ENCODE measurements at places on chromosomes 4 and X.

DNA sequence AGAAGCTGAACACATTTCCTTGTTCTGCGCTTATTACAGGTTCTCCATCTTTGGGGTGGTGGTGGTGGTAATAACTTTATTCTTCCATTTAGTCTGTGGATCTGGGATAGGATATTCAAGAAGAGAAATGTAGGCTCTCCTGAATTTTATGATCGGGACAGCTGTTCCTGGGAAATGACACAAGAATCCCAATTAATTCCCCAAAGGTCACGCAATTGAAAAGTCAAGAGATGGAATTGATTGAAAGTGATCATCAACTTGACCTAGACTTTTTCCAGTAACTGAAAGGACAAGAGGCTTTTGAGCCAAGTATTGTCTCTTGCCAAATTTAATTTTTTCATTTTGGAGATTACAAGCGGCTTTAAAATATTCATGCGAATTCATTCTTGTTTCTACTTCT is 98.7 kb upstream of the CBLL2 start:
- DNase-seq = no peak

DNA sequence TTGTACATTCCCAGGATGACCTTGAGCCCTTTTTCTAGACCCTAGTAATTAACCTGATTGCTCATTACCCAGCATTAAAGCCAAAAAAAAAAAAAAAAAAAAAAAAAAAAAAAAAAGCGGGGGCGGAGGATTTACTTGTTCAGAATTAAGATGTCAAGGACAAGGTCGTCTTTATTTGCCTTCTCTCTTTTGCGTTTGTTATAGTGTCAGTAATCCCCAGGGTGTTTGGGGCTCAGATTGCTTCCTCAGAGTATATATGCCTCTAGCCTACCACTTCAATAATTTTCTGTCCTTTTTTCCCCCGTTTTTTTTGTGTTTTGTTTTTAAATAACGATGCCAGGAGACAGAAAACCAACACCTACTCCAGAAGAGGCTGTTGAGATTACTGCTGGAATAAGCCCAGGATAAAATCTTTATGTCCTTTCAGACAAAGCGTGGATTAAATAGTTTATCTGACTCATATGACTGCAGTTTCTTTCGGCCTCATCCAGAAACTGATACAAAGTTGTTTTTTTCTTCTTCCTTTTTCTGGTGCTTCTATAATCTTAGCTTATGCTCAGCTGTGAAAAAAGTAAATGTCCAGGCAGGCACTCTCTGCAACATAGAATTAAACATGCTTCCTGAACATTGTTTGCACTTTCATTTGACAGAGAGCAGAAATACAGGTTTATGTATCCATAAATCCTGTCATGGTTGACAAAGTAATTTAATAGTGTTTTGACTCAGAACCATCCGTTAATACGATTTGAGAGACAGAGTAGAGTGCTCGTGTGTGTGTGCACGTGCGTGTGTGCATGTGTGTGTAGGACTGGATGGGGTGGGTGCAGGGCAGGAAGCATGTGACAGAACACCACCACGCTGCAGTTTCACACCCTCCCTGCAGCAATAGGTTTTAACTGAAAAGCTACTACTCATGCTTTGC is 138.6 kb downstream of the AFF1 start:
- DNase-seq = no peak

DNA sequence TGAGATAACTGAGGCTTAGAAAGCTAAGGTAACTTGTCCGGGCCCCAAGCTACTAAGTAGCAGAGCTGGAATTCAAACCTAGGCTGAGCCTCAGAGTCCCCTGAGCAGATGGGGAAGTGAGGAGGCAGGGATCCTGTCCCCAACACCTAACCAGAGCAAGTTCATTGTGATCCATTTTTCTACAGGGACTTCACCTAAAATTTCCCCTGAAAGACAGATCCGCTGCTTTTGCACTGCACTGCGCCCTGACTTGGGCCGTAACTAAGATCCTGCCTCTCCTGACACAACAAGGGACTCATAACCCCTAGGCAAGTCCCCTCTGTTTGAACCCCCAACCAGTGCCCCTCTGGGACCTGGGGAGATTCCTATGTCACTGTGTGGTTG is 25.6 kb upstream of the MTM1 start:
- no peak for DNase-seq

- DNase-seq = no peak
These were observed 9.5 kb downstream of the FAT1 start for GRCh38 chr4:186714006-186714675.

DNA sequence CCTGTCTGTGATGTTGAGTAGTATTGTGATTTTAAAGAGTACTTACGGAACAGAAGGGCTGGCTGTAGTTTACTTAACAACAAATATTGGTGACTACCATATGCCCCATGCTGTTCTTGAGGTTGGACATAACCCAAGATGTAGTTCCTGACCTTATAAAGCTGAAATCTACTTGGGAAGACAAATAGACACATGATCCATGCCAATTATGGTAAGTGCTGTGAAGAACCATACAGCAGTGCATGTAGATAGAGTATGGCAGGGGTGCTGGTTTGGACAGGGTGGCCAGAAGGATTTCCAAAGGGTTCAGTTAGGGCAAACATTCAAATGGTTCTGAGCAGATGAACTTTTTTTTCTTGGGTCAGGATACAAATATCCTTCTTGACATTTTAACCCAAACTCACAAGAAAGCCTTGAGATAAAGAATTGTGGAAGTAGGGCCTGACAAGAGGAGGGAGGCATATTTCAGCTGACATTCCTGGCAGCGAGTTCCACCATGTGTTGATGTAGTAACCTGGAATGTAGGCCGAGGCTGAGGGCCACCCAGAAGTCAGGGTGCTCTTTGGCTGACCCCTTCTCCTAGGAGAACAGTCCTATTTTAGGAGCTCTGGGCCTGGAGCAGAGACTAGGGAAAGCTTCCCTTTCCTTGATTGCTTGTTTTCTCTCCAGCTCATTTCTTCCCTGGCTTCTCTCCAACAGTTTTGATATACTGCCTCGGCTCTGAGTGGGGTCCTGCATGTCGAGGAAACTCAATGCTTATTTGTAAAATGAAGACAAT is 74.2 kb downstream of the FREM3 start:
- no peak for DNase-seq

DNA sequence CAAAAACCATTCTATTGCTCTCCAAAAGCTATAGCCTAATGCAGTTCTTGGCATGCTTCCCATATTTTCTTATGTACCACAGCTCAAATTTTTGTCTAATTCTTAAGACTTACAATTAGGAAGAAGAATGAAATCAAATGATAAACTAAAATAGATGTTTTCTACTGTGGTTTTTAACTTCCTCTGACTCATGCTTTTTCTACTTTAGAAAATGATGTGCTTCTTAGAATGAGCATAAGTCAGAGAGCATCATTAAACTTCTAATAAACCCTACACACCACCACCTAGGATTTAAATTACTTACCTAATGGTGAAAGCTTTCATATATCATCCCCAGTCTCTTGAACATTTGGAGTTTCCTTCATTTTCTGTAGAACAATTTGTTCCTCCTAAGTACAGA is 217.0 kb upstream of the NDST3 start:
- DNase-seq = no peak

DNA sequence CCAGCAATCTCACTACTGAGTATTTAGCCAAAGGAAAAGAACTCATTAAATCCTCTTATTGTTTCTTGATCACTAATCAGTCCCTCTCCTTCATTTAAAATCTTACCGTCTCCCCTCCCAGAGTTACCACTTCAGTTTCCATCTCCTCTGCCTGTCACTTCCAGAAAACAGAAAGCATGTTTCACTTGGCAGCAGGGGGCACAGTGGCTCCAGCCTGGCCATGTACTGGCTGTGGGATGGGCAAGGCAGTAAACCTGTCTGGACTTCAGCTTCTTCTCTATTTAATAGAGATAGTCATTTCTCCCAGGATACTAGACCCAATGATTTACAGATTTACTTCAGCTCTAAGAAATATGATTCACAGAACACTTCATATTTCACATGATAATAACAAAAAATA is 63.2 kb downstream of the CD40LG start:
- no peak for DNase-seq

DNA sequence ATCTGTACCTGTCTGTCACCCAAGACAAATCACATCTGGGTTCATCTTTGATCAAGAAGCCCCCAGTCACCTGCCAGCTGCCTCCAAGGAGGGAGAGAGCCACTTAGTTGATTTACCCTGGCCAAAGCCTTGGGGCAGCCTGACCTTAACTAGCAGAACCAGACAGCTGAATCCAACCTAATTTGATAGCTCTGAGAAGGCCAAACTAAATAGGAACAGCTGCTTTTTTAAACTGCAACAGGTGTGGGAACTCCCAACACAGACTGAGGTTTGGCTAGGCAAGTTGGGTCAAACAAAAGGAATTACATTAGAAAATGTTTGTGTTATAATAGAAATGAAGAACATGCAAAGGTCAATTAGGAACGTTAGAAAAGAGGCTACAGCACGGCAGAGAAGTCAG is 375.7 kb downstream of the NLGN4X start:
- DNase-seq = no peak
